NCI-H526 (cell line): ENCODE measurements at places on chromosomes 7 and 10.

- DNase-seq, result peak; percentile 18
Measured at GRCh38 chr7:43799605-43800004, 41.1 kb downstream of the BLVRA start.

DNA sequence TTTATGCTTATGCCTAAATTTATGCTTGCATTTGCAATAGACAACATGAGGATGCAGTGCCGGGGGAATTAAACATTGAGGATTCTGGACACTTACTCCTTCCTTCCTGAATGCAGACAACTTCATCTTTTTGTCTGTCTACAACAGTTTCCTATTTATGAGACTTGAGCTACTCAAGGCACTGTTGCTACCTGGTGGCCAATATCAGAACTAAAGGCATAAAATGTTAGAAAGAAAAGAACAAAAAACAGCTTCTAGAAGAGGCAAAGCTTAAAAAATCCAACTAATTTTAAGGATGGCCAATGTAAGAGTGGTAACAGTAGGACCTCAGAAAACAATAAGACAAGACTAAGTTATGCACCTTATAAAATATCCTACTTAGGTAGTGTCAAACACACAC, 144.5 kb upstream of the PTN start:
- no peak for DNase-seq

DNA sequence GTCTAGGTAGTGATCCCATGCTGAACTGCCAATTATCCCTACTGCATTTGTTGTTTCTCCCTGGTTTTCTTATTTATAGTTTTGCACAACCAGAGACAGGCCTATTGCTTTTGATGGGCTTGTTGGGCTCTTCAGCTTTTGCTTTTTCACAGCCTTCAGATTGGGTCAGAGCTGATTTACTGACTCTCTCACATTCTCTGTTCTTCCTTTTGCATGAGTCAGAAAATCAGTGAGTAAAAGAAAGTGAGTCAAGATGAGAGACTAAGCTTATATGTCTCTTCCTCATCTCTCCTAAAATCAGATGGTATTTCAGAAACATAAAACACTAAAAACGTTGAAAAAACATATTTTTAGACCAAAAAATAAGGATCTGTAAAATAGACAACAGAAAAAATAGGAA, 1135.4 kb downstream of the XPNPEP1 start:
- DNase-seq, result no peak

DNA sequence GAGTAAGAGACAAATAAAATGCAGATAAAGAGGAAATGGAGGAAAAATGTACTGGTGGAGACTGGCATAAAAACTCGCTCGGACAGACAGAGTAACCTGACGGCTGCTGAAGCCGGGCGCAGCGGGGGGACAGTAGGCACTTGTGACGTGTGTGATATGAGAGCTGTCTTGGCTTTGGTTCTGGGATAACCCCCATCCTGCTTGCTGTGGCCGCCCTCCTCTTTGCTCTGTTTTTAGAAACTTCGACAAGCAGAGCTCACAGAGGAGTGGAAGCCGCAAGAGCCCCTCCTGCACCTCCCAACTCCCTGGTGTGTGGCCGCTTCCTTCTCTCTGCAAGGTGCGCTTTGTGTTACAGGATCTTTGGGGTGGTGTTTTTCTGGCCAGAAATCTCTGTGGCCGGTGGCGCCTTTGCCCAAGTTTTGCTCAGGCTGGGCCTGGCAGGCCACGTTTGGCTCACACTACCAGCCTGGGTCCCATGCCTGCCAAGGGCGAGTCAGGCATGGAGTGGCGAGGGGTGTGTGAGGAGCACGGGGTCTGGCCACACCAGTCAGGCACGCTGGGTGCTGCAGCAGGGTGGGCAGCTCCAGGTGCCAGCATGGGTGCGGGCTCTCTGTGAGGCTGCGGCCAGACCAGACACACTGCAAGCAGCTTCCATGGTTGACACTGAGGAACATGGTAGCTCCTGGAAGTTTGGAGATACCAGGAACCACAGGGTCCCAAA, 268.0 kb downstream of the DNAJB6 start:
- no peak for DNase-seq

DNA sequence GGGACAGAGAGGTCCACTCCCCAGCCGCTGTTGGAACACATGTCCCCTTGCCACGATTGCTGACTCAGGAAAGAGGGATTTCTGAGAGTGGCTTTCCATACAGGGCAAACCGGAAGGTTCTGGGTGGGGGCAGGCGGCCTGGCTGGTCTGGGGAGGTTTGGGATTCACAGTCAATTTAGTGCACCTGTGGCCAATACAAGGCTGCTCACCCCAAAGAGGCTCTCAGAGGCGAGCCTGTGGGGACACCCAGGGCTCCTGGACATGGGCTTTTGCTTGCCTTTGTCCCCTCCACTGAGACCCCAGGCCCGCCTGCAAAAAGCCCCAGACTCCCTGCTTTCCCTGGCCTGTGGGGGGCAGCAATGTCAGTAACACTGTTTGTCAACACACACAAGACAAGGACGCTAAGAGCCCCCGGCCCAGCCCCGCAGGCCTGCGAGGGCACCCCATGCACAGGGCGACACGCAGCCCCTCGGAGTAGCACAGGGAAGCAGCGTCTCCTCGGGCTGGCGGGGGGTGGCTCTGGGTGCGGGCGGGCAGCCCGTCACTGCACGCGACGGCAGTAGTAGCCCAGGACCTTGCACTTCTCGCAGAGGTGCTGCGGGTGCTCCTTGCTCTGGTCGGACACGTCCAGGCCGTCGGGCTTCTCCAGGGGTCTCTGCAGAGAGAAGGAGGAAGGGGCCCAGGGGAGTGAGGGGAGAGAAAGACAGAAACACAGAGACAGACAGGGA, 38.7 kb downstream of the PPIF start:
- no peak for DNase-seq

GRCh38 chr7:38839851-38840250, 69.1 kb downstream of the VPS41 start:
- DNase-seq, result no peak

DNA sequence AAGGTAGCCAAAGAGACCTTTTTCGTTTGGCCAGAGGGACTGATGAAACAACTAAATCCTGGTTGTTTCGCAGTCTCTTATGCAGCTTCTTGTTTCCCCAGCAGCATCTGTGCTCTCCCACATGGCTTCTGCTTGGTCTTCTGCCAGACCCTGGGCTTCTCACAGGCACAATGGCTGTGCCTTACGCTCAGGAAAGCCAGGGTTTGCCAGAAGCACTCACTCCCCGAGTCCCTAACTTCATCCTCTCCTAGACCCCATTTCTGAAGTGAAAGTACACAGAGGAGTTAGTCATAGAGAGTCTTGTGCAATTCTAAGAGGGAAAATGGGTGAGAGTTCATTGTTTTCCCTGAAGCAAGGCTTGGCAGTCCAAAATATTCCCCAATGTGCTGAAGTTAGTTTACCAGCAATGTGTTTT, 121.7 kb downstream of the EVX1 start:
- no peak for DNase-seq

DNA sequence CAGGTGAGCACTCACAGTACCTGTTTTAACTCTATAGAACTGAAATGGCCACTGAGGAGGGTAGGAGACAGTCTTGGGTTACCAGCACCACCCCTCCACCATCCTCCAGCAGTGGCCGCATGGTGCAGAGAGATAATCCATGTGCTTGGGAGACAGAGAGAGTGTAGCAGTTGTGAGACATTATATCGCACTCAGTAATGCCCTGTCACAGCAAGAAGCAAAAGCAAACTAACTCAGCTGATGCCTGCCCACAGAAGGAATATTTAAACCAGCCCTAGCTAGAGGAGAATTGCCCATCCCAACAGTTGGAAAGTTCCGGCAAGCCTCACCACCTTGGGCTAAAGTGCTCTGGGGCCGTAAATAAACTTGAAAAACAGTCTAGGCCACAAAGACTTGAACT, 58.8 kb upstream of the HBP1 start:
- DNase-seq, result no peak

DNA sequence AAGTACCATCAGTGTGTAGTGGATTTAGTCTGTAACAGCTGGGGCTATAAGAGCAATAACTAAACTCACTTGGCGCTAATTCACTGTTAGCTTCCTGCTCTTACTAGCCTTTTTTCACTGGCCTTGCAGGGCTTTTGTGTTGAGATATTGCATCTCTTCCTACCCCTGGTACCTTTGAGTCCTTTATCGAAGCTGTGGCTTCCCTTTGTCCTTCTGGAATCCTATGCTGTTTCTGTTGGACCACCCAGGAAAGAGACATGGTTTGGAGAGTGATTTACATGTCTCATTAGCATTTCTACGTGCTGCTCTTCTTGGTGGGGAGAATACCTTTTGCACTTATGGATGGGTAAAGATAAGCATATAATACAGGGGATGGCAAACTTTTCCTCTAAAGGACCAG, 103.8 kb downstream of the MLLT10 start:
- DNase-seq, result peak; percentile 25

- no peak for DNase-seq
Measured at GRCh38 chr10:84567133-84567532, 238.7 kb downstream of the CCSER2 start.

DNA sequence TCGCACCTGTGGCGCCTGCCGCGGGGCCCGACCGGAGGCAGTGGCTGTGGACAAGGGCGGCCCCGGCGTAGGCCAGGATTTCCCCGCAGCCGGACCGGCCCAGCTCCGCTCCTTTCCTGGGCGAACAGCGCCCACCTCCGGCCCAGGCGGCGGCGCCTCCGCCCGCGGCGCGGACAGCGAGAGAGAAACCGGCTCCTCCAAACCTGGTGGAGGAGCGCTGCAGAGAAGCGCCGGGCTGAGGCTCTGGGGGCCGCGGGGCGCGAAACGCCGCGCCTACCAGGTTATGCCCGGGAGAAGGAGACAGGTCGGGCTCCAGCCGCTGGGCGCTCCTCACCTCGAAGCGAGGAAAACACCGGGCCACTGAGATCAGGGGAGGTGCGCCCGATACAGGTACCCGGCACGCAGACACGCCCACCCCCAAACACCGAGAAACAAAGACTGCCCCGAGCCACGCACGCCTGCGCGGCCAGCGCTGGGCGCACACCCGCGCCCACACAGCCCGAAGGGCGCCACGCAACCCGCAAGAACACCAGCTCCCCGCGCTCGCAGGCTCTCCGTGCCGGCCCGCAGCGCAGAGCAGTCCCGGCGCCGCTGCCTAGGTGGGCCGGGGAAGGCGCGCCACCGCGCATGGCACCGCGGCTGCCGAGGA, 3.3 kb downstream of the GRID1 start:
- DNase-seq, result peak; percentile 72

GRCh38 chr10:16559236-16559773, 37.6 kb upstream of the C1QL3 start:
- no peak for DNase-seq
